ENCODE measurements at places on chromosomes 7 and 10. TPM values are rescaled to one million over a fixed set of nuclear protein-coding genes. Genes with fewer than 3 reads are reported as not detected.

The ANKRD30A gene
- not detected for total RNA-seq

The EBLN1 gene
- total RNA-seq = not detected

The ELN gene
- 0.39 TPM for total RNA-seq

The AASS gene
- total RNA-seq = 8.0 TPM

The TAS2R3 gene
- total RNA-seq = 3.5 TPM

The IFIT1B gene
- total RNA-seq = not detected

The TIAL1 gene
- total RNA-seq = 45.4 TPM

The SEMA3D gene
- total RNA-seq = not detected

The ADAM8 gene
- 1.2 TPM for total RNA-seq

The HDAC9 gene
- not detected for total RNA-seq

The CXCL12 gene
- 0.79 TPM for total RNA-seq

The HPSE2 gene
- total RNA-seq = not detected

The ZMIZ1 gene
- total RNA-seq = 13.3 TPM

The SH2D4B gene
- 0.22 TPM for total RNA-seq
